NCI-H1417 treated with DMSO at 0.1 percent for 48 hours (cell line): ENCODE measurements at places on chromosomes 12 and 14.

GRCh38 chr14:104808456-104808855 is 7.6 kb downstream of the ZBTB42 start:
- DNase-seq = no peak

DNA sequence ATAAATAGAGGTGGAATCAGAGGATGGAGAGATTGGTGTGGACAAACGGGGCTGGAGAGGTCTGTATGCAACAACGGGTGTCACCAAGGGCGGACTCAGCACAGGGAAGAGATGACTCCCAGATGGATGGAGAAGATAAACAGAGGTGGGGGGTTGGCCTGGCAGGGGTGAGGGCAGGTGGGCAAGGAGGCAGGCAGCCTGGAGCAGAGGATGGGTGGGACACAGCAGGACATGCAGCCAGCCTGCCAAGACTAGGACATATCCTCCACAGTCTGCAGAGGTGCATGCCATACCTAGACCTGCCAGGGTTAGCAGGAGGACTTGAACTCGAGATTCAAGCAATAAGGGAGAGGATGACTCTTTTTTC is 56.2 kb downstream of the TTC7B start:
- no peak for DNase-seq

GRCh38 chr12:68617160-68617926 is 6.6 kb downstream of the RAP1B start:
- no peak for DNase-seq

DNA sequence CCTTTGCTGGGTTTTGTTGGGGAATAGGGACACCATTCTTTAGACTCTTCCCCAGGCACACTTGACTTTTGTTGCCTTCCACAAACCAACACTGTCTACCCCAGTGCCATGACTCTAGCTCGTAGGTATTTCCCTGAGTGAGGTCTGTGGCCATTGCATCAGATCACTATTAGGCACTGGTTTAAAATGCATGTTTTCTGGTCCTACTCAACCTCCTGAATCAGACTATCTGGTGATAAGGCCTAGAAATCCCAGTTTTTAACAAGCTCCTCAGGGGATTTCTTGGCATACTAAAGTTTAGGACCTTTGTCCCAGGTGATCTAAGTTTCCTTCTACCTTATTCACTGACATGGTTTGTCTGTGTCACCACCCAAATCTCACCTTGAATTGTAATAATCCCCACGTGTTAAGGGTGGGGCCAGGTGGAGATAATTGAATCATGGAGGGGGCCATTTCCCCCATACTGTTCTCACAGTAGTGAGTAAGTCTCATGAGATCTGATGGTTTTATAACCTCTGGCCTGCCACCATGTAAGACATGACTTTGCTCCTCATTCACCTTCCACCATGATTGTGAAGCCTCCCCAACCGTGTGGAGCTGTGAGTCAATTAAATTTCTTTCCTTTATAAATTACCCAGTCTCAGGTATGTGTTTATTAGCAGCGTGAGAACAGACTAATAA is 87.8 kb upstream of the PSMC1 start:
- no peak for DNase-seq

DNA sequence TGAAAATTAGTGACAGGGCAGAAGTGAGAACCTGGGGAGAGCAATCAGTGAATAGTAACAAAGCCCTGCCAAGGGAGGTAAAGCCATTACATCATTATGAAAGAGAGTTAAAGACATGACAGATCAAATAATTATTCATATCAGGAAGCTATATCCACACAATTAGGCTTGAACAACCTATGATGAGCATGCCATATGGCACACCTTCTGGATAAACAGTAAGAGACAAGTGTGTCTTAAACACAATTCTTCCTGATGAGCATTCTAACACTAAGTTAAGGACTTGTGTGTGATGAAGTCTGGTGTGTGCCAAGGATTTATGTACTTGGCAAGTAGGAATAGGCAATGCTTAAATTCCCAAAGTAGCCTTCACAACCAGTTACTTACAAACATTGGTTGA is 76.1 kb downstream of the GALNT4 start:
- no peak for DNase-seq

DNA sequence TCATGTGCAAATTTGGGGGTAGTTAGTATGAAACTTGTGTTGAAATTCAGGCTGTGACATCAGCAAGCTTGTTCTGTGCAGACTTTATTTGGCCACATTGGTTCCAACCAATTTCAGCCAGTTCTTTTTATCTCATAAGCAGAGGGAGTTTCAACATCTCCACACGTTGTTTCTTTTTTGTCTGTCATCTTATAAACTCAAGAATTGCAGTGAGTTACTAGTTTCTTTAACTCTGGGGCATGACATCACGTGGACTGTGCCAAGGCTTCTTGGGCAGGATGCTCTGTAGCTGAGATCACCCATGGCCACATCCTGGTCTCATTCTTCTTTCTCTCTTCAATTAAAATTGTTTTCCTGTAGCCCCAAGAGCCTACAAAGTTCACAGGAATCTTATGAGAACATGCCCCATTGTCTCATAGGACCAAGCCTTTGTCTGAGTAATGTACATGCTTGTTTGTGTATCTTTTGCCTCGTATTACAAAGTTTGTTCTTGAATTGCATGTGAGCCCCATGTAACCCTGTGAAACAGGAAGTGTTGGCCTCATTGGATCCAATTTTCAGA is 982.0 kb upstream of the TMEM132C start:
- DNase-seq = no peak

- no peak for DNase-seq
Measured at GRCh38 chr14:106268013-106268727, 741.8 kb downstream of the TMEM121 start.

GRCh38 chr14:57089901-57090300 is 178.8 kb downstream of the EXOC5 start:
- peak; percentile 100 for DNase-seq

DNA sequence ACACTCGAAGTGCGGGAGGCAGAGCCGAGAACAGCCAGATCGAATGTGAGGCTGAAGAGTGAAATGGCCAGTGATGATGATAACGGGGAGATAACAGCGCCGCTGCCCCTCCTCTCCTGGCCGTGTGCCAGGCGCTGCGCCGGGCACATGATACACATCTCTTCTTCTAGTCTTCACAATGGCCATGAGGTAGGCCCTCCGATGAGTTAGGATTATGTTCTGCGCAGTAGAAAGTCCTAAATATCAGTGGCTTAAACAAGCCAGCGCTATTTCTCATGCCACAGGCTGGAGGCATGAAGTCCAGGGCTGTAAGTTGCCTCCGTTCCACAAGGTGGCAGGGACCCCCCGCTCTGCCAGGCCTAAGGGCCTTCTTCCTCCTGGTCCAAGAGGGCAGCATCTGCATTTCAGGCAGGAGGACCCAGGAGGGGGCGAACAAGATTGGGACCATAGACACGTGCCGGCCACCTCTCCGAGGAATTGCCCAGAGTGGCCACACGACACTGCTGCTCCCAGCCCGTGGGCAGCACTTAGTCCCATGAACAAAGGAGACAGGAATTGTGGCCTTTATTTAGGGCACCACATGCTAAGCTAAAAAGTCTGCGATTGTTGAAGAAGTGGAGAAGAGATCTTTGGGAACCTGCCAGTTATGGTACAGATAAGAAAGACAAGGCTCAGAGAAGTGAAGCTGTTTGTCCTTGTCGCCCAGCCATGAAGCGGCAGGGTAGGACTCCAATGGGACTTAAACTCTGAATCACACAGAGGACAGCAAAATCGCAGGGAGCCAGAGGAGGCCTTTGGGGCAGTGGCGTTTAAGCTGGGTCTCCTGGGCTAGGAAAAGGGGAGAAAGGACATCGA is 10.9 kb upstream of the HVCN1 start:
- no peak for DNase-seq

DNA sequence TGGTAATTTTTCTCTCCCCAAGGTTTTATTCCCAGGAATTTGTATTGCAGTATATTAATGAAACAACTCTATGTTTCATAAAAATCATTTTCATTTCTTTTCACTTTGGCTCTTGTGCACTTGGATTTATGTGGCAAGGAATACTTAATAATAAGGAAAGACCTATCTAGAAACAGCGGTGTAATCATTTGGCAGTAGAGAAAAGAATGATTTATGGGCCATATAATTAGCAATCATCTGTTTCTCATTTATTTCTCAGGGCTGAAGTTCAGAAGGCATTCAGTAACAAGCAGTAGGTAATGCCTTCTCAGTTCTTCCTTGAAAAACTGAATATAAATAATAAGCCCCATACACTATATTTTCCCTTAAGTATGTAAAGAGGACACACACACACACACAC is 172.6 kb downstream of the ANO4 start:
- peak; percentile 21 for DNase-seq

DNA sequence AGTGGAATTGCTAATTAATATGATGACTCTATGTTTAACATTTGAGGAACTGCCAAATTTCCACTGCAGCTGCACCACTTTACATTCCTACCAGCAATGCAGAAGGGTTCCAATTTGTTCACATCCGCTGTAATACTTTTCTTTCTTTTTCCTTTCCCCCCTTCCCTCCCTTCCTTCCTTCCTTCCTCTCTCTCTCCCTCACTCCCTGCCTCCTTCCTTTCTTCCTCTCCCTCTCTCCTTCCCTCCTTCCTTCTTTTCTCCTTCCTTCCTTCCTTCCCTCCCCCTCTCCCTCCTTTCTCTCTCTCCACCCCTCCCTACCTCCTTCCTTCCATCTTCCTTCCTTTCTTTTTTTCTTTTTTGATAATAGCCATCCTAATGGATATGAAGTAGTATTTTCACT is 3.2 kb upstream of the PFKM start:
- no peak for DNase-seq
